Pancreas (tissue), 10 donors: ENCODE measurements at places on chromosomes 7 and 10. TPM values are rescaled to one million over a fixed set of nuclear protein-coding genes. Genes with fewer than 3 reads are reported as not detected.
A peak's percentile ranks its signal among the peaks of the same experiment; 100 is the strongest.

GRCh38 chr7:96648784-96649183 is 60.9 kb downstream of the SEM1 start:
- no peaks in the 10 kb centered on the region for H3K4me1 ChIP-seq
- no peaks in the 10 kb centered on the region for H3K36me3 ChIP-seq
- H3K27ac ChIP-seq: no peak overlapping the region
- DNase-seq: no peak

DNA sequence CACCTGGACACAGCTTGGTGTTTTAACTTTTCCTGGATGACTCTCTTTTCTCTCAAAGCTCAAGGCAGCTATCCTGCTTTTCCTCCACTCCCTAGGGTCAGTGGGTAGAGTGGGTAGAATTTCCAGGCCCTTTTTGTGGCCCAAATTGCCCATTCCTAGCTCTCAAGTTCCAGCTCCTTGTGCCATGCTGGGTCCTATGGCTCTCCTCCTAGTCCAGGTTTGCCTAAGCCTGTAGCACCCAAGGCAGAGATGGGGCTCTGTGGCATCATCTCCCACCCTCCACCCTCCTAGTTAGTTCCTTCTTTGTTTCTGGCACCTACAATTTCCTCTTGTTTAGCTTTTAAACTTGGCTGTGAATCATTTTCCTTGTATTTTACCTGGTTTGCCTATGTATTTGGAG is 9.7 kb downstream of the CPA4 start:
- no peak overlapping the region for H3K4me3 ChIP-seq
- H3K36me3 ChIP-seq: no peaks in the 10 kb centered on the region
- H3K27ac ChIP-seq: no peak overlapping the region
- no peak for DNase-seq
- peaks cover 4% of the 10 kb centered on the region for H3K4me1 ChIP-seq
- H3K27me3 ChIP-seq: no peaks in the 10 kb centered on the region

DNA sequence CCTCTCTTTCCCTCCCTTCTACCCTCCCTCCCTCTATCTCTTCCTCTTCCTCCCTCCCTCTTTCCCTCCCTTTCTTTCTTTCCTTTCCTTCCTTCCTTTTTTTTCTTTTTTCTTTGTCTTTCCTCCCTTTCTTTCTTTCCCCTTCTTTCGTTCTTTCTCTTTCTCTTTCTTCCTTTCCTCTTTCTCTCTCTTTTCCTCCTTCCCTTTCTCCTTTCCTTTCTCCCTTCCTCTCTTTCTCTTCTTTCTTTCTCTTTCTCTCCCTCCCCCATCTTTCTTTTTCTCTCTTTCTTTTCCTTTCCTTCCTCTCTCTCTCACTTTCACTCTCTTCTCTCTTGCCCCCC is 7.4 kb downstream of the CLDN3 start:
- no peaks in the 10 kb centered on the region for H3K36me3 ChIP-seq
- H3K27me3 ChIP-seq: no peaks in the 10 kb centered on the region
- no peak for DNase-seq
- H3K27ac ChIP-seq: no peak overlapping the region

- no peaks in the 10 kb centered on the region for H3K27me3 ChIP-seq
- H3K4me1 ChIP-seq: no peaks in the 10 kb centered on the region
- no peak for DNase-seq
- no peak overlapping the region for H3K4me3 ChIP-seq
- no peak overlapping the region for H3K27ac ChIP-seq
Measured at GRCh38 chr7:142488036-142488633, 230.3 kb upstream of the PRSS58 start.

DNA sequence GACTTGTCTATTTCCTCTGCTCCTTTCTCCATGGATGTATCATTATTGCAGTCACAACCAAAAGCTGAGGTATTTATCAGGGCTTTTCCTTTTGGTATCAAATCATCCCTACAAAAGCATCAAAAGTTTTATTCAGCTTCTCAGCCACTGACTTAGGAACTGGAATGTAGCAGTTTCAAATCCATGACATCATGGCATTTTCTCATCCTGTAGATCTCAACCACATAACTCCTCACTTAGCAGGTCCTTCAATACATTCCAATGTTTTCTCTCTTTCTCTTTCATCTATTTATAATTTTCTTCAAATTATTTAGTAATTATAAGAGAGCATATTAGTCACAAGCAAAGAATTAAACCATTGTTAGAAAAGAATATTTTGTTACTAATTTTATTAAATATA is 537.4 kb upstream of the SORCS1 start:
- no peak overlapping the region for H3K27ac ChIP-seq
- DNase-seq: no peak
- no peaks in the 10 kb centered on the region for H3K4me1 ChIP-seq

The LAMTOR4 gene
- 147 TPM for polyA plus RNA-seq

- no peaks in the 10 kb centered on the region for H3K36me3 ChIP-seq
- H3K4me1 ChIP-seq: no peaks in the 10 kb centered on the region
- no peak for DNase-seq
- no peak overlapping the region for H3K4me3 ChIP-seq
- no peak overlapping the region for H3K27ac ChIP-seq
Measured at GRCh38 chr7:128427289-128427891, 17.6 kb upstream of the IMPDH1 start.

The OPN1SW gene
- not detected for polyA plus RNA-seq

DNA sequence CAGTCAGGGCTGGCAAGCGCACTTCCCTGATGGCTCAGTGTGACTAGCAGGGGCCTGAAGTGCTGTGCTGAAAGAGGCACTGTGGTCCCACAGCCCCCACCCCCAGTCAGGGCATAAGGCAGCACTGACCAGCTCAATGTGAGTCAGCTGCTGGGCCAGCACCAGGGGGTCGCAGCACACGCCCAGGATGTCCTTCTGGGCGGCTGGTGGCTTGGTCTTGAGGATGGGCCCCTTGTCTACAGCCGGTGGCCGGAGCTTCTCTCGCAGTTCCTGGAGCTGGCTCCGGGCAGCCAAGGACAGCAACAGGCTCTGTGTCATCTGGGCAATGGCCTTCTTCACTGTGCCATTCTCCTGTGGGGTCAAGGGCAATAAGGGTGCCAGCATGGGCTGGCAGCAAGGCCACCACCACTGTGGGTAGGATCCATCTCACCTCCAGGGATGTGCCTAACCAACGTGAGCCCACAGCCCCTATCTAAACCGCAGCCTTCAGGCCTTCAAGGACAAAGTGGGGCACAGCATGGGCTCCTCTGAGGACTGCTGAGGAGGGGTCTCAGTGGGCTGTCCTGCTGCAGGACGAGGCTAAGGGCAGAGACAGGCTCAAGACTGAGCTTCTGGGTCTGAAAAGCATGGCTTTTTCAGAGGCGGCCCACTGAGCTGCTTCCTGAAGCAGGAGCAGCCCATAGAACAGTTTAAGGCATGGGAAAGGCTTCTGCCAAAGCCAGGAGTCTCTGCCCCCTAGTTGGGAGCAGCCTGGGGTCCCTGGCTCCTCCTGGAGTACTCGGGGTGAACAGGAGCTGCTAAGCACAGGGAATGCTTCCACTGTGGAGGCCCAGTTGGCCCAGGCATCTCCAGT is 62.5 kb downstream of the CSGALNACT2 start:
- no peak overlapping the region for H3K27ac ChIP-seq
- H3K4me1 ChIP-seq: no peaks in the 10 kb centered on the region
- H3K27me3 ChIP-seq: no peaks in the 10 kb centered on the region
- no peaks in the 10 kb centered on the region for H3K36me3 ChIP-seq
- DNase-seq: peak; percentile 44

The DIP2C gene
- 4.3 TPM for polyA plus RNA-seq

The SOSTDC1 gene
- not detected for polyA plus RNA-seq

DNA sequence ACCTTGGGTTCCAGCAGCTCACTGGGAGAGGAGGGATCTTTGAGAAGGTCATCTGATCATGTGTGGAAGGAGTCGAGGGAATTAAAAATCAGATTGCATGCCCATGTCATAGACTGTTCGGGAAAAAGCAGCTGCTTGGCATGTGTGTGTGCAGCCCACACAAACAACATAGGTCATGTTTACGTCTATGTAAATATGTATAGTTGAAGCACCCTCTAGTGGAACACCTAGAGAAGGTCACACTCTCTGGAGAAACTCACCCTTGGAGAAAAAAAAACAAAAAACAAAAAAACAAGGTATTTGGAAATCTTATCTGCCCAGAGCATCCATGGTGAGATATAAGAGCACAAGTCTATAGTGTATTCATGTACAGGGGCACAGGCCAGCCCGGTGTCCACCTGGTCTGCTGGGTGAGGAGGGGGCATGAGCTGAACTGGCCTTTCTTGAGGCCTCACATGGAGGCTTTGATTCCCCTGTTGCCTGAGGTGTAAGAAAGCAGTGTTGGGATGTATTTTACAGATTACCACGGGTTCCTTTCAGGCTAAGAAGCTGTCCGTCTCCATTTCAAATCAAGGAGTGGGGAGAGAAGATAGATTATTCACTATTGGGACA is 98.0 kb downstream of the NPY start:
- no peaks in the 10 kb centered on the region for H3K36me3 ChIP-seq
- no peak for DNase-seq
- no peaks in the 10 kb centered on the region for H3K4me1 ChIP-seq
- H3K27ac ChIP-seq: no peak overlapping the region
- H3K27me3 ChIP-seq: no peaks in the 10 kb centered on the region

GRCh38 chr7:29921404-29922010 is 68.1 kb downstream of the SCRN1 start:
- H3K27me3 ChIP-seq: no peaks in the 10 kb centered on the region
- H3K4me1 ChIP-seq: no peaks in the 10 kb centered on the region
- DNase-seq: no peak
- no peak overlapping the region for H3K27ac ChIP-seq
- peaks cover 15% of the 10 kb centered on the region for H3K36me3 ChIP-seq
- no peak overlapping the region for H3K4me3 ChIP-seq

GRCh38 chr10:120423431-120424197 is 33.4 kb upstream of the PLPP4 start:
- no peaks in the 10 kb centered on the region for H3K36me3 ChIP-seq
- no peak overlapping the region for H3K27ac ChIP-seq
- H3K4me1 ChIP-seq: no peaks in the 10 kb centered on the region
- no peaks in the 10 kb centered on the region for H3K27me3 ChIP-seq

DNA sequence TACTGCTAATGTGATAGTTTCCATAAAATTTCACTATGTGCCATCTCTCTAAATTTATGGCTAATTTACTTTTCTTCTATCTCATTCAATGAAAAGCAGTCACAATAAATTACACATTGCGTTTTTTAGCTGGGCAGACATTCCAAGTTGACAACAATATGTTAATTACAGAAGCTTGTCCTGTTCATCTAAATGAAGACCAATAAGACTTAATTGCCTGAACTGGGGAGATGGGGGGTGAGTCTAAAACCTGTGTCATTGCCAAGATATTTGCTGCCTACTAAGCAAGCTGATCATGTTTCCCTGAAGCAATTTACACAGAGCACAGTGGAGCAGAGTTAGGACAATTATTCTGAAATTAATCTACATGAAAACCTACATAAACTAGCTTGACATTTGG is 89.3 kb upstream of the ADRB1 start:
- no peak overlapping the region for H3K4me3 ChIP-seq
- no peaks in the 10 kb centered on the region for H3K36me3 ChIP-seq
- DNase-seq: no peak
- H3K27me3 ChIP-seq: no peaks in the 10 kb centered on the region
- peaks cover 8% of the 10 kb centered on the region for H3K4me1 ChIP-seq
- H3K27ac ChIP-seq: no peak overlapping the region

DNA sequence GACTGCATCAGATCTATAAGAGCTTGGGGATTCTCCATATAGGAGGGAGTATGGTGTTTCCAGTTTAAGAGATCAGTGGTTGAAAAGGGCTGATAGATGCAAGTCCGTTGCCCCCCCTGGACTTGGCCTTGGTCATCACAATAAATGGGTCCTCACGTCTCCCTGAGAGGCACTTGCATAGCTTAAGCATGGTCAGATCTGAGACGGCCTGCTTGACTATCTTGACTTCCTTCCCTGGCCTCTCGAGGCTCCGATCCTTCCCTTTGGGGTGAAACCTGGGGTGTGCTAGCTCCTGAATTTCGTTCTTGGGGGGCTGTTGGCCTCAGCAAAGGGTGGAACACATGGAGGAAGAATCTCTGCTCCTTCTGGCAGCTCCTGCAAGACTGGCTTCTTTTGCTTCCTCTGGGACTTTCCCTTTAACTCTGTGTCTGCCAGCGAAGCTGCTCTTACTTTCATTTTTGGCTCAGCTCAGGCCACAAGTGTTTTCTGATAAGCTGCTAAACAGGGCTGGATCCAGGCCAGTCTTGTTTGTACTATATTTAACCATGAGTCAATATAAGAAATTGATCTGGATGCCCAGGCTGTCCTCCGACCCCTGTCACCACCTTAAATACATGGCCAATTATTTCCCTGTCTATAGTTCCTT is 11.2 kb upstream of the ZNF485 start:
- H3K36me3 ChIP-seq: no peaks in the 10 kb centered on the region
- no peak overlapping the region for H3K27ac ChIP-seq
- no peaks in the 10 kb centered on the region for H3K4me1 ChIP-seq
- no peak for DNase-seq

The UTF1 gene
- not detected for polyA plus RNA-seq

The PKD1L1 gene
- polyA plus RNA-seq: 0.19 TPM

DNA sequence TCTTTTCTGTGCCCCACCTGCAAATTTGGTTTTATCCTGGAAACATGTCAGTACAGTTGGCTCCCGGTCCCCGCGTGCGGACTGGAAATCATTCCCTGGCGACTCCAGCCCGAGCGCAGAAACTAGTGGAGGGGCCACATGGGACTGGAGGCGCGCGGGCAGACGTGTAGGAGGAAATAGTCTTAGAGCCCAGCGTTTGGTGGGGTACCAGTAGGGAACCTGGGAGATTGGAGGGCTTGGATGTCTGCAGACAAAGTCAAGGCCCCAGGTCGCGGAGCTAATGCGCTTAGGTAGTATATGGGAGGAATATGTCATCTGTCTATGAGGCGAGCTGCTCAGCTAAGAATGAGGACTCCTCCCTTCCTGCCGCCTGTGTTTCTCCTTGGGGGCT is 1.3 kb downstream of the GALNT17 start:
- H3K4me1 ChIP-seq: no peaks in the 10 kb centered on the region
- H3K4me3 ChIP-seq: peak overlapping the region; percentile 63
- no peaks in the 10 kb centered on the region for H3K36me3 ChIP-seq

DNA sequence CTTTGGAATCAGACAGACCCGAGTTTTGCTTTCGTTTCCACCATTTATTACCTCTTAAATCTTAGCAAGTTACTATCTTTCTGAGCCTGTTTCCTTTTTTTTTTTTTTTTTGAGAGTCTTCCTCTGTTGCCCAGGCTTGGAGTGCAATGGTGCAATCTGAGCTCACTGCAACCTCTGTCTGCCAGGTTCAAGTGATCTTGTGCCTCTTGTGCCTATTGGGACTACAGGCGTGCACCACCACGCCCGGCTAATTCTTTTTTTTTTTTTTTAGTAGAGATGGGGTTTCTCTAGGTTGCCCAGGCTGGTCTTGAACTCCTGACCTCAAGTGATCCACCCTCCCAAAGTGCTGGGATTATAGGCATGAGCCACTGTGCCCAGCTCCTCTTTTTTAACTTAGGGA is 79.5 kb upstream of the LRRC17 start:
- H3K27ac ChIP-seq: no peak overlapping the region
- H3K27me3 ChIP-seq: no peaks in the 10 kb centered on the region
- H3K4me1 ChIP-seq: no peaks in the 10 kb centered on the region

GRCh38 chr7:151663382-151664100 is 143.8 kb upstream of the RHEB start:
- no peak for DNase-seq
- H3K27ac ChIP-seq: no peak overlapping the region
- H3K4me3 ChIP-seq: no peak overlapping the region
- no peaks in the 10 kb centered on the region for H3K36me3 ChIP-seq
- H3K4me1 ChIP-seq: no peaks in the 10 kb centered on the region
- no peaks in the 10 kb centered on the region for H3K27me3 ChIP-seq
